ENCODE measurements at places on chromosomes 13 and 19.

- DNase-seq, result no peak
Observed at GRCh38 chr19:18300930-18301717, 19.7 kb upstream of the JUND start.

DNA sequence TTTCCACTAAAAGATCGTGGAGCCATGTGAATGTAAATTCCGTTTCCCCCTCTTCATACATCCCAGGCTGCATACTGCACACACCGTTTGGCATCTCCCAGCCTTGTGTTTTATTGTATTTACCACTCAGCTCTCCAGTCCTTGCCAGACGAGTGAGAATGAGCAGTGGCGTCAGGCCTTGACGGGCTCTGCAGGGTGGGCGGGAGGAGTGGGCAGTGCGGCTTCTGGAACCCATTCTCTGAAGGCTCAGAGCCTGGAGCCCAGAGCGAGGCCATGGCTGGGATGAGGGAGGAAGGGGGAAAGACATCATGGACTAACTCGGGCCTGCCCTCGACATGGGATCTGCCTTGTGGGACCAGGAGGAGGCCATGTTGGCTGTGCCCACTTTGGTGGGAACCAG, 25.1 kb downstream of the BICRA start:
- DNase-seq, result no peak

GRCh38 chr19:50486823-50487515, 10.3 kb upstream of the GARIN5A start:
- no peak for DNase-seq

DNA sequence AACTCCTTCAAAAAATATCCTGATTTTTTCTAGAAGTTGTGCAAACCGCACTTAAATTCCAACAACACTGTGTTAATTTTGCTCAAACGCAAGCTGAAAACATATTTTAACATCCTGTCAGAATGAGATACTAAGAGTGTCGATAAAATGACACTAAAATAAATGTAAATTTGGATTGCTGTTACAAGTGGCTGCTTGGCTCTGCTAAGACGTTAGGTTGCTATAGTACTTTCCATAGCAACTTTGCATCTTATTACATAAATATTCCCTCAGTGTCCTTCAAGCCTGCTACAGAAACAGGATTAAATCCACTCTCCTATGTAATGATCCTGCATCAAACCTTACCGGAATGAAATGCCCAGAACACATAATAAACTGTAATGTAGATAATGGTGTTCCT, 292.1 kb downstream of the DNAJC15 start:
- DNase-seq, result no peak

DNA sequence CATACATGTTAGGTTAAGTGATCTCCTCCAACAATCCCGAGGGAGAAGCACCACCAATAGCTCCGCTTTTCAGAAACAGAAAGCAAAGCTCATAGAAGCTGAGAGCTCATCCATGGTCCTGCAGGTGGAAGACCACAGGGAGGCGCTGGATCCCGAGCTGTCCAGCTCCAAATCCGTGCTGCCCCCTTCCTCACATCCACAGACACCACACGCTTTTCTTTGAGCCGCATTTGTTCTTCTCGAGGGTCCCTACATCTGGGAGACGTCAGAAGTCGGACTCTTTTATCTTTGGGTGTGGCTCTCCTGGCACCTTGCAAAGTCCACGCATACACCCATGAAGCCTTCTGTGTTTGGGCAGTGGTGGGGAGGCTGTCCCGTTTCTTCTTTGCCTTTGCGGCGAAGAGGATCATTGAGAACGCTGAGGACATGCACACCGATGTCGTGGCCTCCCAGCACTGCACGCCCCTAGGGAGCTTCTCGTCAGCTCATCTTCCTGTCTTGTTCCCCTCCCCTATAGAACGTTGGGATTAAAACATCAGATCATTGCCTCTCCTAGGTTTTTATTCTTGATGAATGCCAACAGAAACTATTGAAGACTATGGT, 184.8 kb downstream of the TEX29 start:
- no peak for DNase-seq

DNA sequence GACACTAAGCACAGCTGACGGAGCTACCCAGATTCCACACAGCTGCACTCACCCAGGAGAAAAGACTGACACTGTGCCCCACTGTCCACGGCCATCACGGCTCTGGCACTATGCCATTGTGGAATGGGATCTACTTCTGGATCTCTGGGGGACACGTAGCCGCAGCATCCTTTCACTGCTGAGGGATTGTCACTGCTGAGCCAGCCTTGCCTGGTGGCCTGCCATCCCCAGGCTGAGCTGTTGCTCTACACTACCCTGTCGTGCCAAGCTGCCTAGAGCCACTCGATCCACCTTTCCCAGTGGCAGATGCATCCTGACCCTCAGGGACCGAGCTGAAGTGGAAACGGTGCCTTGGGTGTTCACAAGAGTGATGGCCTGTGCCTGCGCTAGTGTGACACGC, 5.0 kb upstream of the LILRB5 start:
- no peak for DNase-seq

DNA sequence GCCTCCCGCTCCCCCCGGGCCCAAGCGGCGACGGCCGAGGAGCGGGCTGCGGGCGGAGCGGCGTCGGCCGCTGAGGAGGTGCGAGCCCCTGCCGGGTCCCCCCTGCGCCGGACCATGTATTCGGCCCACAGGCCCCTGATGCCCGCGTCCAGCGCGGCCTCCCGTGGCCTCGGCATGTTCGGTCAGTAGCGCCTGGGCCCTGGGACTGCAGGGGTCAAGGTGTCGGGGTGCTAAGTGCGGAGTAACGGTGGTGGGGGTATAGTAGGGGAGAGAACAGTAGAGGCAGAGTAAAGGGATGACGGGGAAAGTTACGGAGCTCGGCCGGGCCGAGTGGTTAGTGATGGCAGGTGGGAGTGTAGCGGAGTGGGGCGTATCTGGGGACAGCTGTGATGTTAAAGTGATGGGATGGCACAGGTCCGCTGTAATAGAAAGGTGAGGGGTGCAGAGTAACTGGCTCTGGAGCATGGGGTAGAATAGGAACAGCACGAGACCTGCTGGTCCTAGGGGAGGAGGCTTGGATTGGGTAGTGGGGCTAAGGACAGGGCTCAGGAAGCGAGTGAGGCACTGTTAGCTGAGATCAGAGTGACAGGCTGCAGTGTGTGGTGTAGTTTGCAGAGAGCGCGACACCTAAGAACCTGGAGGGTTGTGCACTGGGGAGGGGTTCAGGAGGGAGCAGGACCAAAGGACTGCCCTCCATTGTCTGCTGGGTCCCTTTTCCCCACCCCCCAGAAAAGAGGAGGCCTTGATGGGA, 15.7 kb downstream of the CIC start:
- DNase-seq, result no peak

DNA sequence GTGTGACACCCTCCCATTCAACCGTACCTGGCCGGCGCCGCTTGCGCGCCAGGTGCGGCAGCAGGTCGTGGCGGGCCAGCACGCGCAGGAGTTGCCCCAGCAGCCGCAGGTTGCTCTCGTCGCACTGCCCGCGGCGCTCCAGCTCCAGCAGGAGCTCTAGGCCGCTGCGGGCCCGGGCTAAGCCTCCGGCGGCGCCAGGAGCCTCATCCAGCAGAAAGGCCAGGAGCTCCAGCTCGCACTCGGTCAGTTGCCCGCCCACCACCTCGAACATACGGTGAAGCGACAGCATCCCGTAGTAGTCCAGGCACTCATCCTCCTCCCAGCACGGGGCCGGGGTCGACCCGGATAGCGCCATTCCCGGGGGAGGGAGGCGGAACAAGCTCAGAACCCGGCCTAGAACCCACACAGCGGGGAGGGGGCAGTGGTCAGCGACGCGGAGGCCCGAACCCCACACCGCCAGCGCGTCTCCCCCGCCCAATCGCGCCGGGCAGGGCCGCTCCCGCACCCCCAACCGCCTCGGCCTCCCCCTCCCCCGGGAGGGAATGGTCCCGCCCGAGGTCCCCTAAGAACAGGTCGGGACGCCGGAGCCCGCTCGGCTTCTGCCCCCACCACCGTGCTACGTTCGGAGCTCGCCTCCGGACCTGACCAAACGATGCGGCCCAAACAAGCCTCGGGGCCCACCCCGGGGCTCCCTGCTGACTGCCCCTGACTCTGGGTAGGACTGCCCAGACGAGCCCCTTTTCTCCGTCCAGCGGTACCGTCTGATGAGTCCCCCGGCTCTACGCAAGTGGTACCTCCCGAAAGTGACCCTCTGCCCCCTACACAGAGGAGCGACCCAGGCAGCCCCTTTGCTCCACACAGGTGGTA, 591 bp downstream of the DEDD2 start:
- DNase-seq, result no peak

GRCh38 chr13:35512271-35512920, 35.9 kb upstream of the MAB21L1 start:
- DNase-seq, result no peak

DNA sequence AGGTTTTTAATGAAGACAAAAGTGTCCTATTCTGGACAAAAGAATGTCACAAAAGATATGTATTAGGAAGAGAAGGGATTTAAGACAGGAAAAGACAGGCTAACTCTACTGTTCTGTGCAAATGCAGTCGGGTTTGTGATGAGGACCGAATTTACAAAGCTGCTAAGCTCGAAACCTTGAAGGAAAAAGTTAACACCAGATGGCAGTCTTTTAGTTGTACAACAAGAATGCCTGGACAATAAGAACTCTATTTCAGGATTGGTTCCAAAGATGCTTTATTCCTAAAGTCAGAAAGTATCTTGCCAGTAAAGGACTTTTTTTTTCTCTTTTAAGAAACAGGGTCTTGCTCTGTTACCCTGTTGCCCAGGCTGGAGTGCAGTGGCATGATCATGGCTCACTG, 51.1 kb downstream of the HS6ST3 start:
- DNase-seq, result no peak

DNA sequence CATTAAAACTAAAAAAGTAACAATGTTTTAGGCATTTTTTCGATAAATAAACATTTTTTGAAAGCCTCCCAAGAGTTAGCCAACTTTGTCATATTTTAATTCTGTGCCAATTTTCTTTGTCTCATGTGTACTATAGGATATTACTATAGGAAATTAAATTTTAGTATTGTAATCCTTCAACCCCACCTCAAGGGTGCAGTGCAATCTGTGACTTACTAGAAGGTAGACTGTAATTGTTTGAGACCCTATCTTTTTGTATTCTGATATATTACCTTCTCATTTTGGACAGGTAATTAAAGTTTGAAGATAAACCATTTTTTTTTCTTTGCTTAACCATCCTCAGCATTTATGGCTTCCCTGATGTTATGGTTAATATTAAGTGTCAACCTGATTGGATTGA, 457.8 kb downstream of the PCDH20 start:
- DNase-seq, result no peak

- DNase-seq, result no peak
Observed at GRCh38 chr13:29105779-29106178, 285.6 kb downstream of the MTUS2 start.

- DNase-seq, result no peak
Observed at GRCh38 chr19:52200044-52200443, 10.2 kb downstream of the PPP2R1A start.

DNA sequence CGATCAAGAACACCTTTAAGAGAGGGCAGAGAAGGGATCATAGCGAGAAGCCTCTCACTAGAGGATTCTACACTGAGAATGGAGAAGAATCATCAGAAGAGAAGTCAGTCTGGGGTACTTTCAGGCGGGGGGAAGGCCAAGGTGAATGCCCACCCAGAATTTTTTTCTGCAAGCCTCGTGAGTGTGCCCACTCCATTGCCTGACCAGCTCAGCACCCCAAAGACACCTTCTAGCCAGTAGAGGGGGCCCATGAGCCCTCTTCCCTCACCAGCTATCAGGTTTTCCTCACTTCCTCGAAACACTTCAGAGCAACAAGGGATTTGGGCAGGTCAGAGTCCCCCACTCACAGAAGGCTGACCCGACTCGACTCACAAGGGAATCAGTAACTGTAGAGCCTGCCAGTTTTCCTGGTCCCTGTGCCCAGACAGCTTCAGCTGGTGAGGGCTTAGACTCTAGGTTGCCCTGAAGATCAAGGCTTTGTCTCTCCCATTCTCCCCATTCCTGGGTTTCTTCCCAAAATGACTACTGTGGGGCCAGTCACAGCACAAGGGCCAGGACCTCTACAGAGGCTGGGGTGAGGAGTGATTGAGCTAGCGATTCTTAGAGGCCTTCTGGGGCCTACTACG, 18.4 kb downstream of the NLRP13 start:
- no peak for DNase-seq

DNA sequence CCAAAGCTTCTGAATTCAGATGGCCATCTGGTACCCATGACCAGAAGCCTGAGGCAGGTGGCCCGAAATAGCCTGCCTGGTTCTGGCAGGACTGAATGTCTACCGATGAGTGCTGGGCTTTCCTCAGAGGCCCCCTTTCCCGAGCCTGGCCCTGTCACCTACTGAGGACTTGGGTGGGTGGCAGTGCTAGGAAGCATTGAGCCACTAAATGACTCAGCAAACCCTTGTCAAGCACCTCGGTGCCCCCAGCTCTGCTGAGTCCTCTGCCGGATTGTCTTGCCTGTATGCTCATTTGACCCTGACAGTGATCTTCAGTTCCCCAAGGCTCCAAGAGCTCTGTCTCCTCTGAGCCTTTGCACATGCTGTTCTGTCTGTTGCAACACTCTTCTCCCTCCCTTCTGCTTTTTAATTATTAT, 17.9 kb downstream of the PPP1R37 start:
- DNase-seq, result no peak

GRCh38 chr19:15248648-15249527, 16.6 kb upstream of the EPHX3 start:
- DNase-seq, result no peak

DNA sequence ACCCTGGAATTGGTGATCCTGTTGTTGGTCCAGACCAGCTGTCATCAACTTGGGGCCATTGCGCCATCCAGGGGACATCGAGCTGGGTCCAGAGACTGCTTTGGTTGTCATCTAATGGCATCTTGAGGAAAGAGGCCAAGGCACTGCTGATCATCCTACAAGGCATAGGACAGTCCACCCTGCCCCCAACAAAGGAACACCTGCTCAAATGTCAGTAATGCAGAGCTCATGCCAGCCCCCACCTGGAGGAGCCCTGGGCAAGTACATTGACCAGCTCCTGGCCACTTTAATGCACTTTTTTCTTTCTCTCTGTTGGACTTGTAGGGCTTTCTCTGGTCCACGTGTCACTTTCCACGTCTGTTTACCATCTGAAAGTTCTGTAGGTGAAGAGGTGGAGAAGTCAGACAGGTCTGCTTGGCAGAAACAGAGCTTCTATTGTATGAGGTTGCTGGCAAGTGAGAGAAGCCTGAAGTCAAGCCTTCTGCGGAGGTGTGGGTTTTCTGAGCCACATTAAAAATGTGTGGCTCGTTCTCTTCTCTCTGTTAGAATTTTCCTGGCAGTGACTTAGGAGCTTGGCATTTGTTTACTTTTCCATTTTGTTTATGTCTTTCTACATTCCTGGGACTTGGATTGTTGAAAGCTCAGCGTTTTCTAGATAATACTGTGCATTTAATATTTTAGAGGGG, 124.0 kb upstream of the RNF113B start:
- no peak for DNase-seq

DNA sequence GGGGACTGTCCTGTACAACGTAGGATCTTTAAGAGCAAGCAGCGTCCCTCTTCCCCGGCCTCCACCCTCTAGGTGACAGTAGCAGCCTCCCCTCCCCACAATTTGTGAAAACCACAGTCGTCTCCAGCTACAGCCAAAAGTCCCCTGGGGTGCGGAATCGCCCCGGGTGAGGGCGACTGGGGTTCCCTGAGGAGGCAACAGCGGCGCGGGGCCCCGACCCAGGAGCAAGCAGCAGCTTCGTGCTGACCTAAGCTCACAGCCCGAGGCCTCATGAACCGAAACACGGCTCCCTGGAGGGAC, 322 bp downstream of the ZNF558 start:
- DNase-seq, result no peak

- no peak for DNase-seq
Observed at GRCh38 chr19:48907671-48908070, 7.6 kb downstream of the NUCB1 start.

- no peak for DNase-seq
Observed at GRCh38 chr13:33610438-33611120, 207.4 kb upstream of the RFC3 start.
